ENCODE measurements at places on chromosomes 5 and 9.

- DNase-seq: no peak
Observed at GRCh38 chr9:121485623-121486022, 14.0 kb downstream of the GGTA1 start.

GRCh38 chr5:2724031-2724581, 27.4 kb downstream of the IRX2 start:
- no peak for DNase-seq

GRCh38 chr5:146788898-146789297, 89.7 kb downstream of the PPP2R2B start:
- no peak for DNase-seq

DNA sequence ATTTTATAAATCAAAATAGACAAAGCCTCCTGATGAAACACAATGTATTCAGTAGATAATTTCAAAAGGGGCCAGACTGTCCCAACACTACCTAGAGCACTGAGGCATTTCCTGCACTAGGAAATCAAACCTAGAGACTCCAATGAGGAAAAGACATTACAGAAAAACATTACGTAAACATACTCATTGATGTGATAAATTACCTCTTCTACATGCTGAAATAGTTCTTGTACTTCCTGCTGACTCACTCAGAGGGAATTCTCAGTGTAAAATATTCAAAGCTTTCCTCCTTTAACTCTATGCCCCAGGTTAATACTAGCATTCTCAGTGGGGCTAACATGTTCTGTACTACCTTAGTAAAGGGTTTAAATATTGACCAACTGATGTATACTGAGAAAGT, 178.0 kb downstream of the ESM1 start:
- DNase-seq: no peak

GRCh38 chr5:78526049-78526525, 122.5 kb downstream of the LHFPL2 start:
- no peak for DNase-seq

DNA sequence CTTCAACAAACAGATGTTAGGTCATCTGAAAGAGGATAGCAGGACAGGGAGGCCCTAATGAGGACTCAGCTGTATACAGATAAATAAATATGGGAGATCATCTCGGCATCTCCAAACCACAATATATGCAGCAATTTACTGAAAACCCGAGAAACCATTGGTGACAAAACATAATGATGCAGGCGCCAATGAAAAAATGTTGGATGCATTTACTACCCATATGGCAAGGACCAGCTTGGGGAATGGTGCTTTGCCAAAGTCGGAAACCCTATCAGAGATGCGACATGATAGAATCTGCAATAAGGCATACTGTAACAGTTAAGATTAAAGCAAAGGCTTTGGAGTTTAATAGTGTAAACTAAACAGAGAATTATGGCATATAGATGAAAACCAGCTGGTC, 92.0 kb downstream of the SNCAIP start:
- no peak for DNase-seq

- no peak for DNase-seq
Observed at GRCh38 chr5:150217038-150217437, 27.2 kb downstream of the SLC6A7 start.

DNA sequence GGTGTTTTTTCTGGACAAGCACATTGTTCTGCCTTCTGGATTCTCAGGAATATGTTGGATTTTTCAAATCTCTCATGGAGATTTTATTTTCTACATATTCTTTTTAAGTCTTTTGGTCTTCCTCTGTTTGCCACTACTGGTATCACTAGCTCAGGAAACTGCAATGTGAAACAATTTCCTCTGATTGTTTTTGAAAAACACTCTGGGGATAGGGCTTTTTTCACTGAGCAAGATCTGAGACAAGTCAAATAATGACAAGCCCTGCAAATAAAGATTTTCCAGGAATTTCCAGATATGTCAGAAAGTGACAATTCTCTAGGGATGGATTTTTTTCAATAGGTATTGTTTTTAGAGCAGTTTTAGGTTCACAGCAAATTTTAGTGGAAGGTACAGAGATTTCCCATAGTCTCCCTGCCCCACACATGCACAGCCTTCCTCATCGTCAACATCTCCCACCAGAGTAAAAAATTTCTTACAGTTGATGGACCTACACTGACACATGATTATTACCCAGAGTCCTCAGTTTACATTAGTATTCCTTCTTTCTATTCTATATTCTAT, 86.9 kb upstream of the TMEM161B start:
- DNase-seq: no peak

GRCh38 chr5:181152406-181152805, 5.0 kb downstream of the OR2V2 start:
- no peak for DNase-seq

DNA sequence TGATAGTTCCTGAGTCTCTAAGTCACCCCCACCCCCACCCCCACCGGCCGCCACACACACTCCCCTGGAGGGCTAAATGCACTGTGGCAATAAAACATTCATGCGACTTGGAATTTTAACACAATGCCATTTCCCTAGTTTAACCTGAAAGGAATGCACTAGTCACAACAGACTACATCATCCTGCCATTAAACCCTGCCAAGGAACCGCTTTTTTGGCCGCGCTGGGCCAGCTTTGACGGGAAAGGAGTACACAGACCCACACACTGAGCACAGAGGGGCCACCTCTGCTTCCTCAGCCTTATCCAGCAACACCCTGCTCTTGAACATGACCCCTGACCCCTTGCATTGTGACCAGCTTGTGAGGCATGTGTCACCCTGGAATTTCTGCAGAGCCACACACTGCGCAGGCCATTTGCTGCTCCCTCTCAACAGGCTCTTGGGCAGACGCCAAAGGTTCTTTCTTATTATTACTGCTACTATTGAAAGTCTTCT, 165.3 kb downstream of the BNC2 start:
- no peak for DNase-seq

DNA sequence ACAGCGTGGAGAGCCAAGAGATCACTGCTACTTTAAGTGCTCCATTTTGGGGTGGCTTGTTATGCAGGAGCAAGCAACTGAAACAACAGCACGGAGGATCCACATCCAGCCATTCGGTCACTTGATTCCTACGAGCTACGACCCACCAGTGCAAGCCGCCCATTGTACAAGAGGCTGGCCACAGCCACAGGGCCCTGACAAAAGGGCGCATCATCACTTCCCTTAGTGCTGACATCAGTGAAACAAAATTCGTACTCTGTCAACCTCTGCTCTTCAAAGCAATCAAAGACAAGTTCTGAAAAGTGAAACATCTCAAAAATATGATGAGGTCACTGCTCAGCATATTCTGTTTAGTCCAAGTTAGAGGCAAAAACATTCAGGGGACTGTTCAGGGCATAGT, 168.4 kb downstream of the GADD45G start:
- no peak for DNase-seq

GRCh38 chr9:24257726-24258125, 288.0 kb downstream of the IZUMO3 start:
- DNase-seq: no peak

DNA sequence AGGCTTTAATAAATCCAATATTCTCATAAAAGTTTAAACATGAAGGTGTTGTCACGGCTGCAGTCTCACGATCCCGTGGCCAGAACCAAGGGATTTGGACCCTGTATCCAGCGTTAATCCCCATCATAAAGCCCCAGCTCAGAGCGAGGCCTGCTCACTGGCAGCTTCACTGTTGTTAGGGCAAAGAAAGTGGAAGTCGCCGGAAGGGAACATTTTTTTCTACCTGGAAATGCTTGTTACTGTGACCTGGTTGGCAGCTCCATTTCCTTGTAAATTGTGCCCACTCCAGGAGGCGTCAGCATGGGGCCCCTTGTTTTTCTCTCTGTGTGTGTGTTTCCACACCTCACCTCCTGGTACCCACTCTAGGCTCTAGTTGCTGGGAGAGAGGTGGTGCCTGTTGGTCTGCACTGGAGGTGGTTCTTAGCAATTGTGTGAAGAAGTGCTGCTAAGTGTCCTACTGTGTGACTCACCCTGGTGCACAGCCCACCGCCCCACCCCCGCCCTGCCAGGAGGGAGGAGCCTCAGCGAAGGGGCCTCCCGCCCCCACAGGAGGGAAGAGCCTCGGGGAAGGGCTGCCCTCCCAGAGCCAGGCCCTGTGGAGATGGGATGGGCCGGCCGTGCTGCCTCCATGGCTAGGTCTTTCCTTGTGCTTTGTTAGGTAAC, 105.1 kb downstream of the EHMT1 start:
- no peak for DNase-seq

DNA sequence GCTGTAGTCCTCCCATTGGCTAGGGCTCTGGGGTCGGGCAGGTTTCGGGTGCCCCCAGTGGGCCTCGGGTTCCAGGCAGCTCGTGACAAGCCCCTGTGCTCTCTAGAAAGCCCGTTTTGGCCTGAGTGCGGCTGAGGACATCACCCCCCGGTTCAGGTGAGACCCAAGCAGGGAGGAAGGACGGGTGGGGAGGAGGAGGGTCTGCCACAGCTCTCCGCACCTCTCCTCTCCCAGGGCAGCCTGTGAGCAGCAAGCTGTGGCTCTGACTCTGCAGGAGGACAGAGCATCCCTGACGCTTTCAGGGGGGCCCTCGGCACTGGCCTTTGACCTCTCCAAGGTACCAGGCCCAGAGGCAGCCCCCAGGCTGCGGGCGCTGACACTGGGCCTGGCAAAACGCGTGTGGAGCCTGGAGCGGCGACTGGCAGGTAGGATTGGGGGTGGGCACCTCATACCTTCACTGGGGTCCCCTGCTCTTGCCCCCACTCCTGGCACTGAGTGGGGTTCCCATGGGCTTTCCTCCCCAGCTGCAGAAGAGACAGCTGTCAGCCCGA, 672 bp downstream of the PAXX start:
- no peak for DNase-seq

DNA sequence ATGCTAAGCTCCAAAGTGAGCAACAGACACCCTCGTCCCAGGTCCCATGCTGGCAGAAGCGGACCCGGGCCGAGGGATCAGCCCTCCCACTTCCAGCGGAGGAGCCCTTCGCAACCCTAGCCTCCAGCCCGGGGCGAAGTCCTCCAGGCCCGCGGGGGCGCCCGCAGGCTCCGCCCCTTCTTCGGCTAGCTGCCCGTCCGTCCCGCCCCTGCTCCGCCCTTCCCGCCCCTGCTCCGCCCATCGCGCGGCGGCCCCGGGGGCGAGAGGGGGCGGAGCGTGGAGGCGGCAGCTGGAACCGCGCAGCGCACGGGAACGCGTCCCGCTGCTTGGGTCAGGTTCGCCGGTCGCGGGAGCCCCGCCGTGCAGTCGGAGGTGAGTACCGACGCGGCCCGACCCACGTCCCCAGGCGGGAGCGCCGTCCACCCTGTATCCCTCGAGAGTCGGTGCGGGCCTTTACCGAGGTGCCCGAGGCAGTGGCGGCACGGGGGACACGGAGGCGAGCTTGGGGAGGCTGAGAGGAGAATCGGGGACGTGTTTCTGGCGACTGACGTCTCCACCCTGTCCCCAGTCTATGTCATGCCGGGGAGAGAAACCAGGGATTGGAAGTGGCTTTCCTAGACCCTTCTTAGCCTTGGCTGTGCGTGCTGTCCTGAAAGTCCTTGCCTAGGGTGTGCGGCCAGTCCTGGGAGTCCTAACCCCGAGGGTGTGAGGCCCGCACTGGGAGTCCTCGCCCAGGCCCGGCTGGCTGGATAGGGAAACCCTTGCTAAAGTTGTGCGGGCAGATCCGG, at the start of gene ACO1:
Gene ACO1, plus strand, starts transcription at position 280 of the 788 bp plus-strand sequence. CDS start 20,864 bp downstream, outside the sequence.
- peak; percentile 78 for DNase-seq

DNA sequence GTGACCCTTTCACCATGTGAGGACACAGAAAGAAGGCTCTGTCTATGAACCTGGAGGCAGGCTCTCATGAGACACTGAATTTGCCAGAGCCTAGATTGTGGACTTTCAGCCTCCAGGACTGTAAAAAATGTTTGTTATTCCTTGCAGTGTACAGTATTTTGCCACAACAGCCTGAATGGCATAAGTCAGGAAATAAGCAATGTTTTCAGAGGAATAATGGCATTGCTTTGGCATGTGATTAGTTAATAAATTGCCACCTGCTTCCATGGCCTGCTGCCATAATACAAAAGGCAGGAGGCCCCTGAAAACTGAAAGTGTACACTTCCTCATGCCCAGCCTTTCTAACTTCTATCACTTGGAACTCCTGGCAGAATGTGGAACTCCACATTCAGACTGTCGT, 408.1 kb downstream of the GADD45G start:
- DNase-seq: no peak

GRCh38 chr5:78985725-78986223, 664 bp upstream of the ARSB start:
- no peak for DNase-seq
